ENCODE measurements at places on chromosomes 6 and 20.

DNA sequence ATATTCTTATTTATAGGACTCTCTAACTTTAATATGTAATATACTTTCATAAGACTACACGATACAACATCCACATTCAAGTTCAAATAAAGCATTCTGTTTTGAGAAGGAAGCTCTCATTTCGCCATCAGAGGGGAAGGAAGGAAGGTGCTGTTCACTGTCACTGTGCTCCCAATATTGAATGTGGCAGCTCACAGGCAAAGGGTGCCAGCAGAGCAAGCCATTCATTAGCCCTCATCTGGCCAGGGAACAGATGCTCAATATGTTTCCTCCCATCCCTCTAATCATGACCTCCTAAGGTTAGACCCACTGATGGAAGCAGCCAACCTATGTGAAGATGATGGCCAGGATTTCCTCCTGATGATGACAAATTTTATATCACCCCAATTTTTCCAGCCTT lies 154.4 kb downstream of the DST start:
- DNase-seq = peak; percentile 91

DNA sequence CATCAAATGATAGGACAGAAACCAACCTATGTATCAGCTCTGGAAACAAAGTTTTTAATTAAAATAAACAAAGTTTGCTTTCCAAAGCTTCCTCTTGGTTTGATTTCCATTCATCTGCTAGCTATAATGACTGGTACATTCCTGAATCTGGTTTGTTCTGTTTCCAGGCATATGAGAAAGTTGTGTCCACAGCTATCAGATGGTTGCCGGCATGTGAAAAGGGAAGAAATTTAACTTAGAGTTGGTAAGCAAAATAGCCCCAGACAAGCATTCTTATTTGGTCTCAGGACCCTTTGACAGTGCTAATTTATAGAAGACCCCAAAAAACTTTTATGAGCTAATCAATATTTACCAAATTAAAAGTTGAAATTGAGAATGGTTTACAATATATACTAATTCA lies 3.8 kb upstream of the RNF146 start:
- no peak for DNase-seq

DNA sequence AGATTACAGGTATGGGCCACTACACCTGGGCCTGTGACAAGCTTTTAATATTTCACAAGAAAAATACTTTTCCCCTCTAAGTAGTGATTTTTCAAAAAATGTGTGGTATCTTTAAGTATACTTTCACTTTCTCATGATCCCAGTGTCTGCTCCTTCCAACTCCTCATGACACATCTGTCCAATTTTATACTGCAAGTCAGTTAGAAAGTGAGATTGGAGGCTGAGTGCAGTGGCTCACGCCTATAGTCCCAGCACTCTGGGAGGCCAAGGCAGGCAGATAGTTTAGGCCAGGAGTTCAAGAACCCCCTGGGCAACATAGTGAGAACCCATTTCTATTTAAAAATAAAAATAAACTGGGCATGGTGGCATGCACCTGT lies 20.2 kb downstream of the PIM1 start:
- DNase-seq = no peak

DNA sequence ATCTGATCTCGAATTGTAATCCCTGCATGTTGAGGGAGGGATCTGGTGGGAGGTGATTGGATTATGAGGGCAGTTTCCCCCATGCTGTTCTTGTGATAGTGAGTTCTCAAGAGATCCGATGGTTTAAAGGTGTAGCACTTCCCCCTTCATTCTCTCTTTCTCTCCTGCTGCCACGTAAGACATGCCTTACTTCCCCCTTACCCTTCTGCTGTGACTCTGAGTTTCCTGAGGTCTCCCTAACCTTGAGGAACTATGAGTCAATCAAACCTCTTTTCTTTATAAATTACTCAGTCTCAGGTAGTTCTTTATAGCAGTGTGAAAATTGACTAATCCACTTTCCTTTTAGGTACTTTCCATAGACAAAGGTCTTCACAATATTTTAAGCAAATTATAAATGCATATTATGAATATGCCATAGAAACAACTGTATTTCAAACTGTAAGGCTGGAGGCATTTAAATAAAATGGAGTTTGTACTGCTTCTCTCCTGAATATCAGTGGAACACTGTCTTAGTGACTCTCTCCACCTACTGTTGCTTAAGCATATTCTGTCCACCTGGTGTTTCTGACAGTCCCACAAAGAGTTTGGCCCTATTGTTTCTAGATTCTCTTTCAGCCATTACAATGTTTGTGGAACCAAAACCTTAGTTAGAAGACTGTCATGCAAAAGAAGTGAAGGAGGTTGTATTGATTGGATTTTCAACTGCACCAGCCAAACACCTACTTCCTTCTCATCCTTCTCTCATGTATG lies 24.3 kb upstream of the IL17A start:
- DNase-seq = no peak

DNA sequence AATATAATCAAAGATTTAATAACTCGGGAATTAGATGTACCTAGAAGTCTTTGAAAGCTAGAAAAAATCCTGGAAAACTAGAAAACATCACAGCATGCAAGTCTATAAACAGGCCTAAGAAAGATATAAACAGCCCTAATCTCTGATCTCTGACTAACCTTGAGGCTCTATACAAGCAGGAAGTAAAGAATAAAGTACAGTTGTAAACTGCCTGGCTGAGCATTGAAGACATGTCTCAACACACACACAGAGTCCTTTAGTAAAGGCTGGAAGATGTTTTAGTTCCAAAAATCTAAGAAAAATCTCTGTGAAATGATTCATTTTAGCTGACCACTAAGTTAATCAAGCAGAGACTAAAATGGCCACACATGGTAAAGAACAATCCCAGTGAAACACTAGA lies 774.5 kb downstream of the EYS start:
- DNase-seq = no peak

Data from SK-N-DZ (cell line).